Uterus (tissue), 4 donors: ENCODE measurements at places on chromosomes 2 and 18. TPM values are rescaled to one million over a fixed set of nuclear protein-coding genes. Genes with fewer than 3 reads are reported as not detected.

CREG2 gene
- total RNA-seq, result 0.28 TPM

AKAIN1 gene
- not detected for total RNA-seq

XIRP2 gene
- total RNA-seq, result 0.55 TPM

PAX8 gene
- total RNA-seq, result 2.8 TPM

IL1F10 gene
- total RNA-seq, result not detected

DYTN gene
- total RNA-seq, result not detected

FBXO36 gene
- 0.88 TPM for total RNA-seq

CHRND gene
- not detected for total RNA-seq

SEC11C gene
- total RNA-seq, result 136 TPM

LIPG gene
- not detected for total RNA-seq

NAT8 gene
- total RNA-seq, result not detected

DCC gene
- not detected for total RNA-seq

FAP gene
- 10.5 TPM for total RNA-seq

RHOB gene
- 1,280 TPM for total RNA-seq

CRYGD gene
- not detected for total RNA-seq

ANKRD30BL gene
- total RNA-seq, result not detected

ANKRD29 gene
- total RNA-seq, result 14.2 TPM

PRSS56 gene
- not detected for total RNA-seq

PIKFYVE gene
- total RNA-seq, result 15.6 TPM

GDF7 gene
- total RNA-seq, result 1.5 TPM

RGPD3 gene
- total RNA-seq, result not detected

ACMSD gene
- total RNA-seq, result not detected

TTL gene
- total RNA-seq, result 45.5 TPM

KCNG2 gene
- total RNA-seq, result 0.59 TPM

PLCL1 gene
- total RNA-seq, result 12.4 TPM

AGXT gene
- total RNA-seq, result not detected

SKOR2 gene
- not detected for total RNA-seq

C2orf81 gene
- 2.1 TPM for total RNA-seq

GTF2A1L gene
- 66.9 TPM for total RNA-seq

MBP gene
- 52.2 TPM for total RNA-seq
